ENCODE measurements at places on chromosomes 11 and 22.

DNA sequence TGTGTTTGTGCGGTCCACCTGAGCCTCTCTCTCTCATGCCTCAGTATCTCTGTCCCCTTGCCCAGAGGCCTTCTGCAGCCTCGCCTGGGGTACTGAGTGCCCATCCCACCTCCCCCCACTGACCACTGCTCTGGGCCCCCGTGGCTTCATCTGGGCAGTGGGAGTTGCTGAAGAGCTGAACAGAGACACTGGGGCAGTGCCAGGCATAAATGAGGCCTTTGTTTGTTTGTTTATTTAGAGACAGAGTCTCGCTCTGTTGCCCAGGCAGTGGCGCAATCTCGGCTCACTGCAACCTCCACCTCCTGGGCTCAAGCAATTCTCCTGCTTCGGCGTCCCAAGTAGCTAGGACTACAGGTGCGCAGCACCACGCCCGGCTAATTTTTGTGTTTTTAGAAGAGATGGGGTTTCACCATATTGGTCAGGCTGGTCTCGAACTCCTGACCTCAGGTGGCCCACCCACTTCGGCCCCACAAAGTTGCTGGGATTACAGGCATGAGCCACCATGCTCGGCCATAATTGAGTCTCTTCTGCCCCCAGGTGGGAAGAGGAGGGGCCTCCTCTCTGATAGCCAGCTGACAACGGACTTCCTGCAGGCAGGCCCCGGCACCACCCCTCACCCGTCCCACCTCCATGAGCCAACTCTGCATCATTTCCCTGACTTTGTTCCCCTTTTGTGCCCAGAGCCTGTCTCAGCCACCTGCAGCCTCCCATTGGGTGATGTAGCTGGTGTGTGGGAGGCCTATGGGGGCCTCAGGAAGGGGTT is 9.3 kb downstream of the CRYBB3 start:
- no peak for DNase-seq

GRCh38 chr11:65493367-65494176 is 5.3 kb upstream of the MALAT1 start:
- no peak for DNase-seq

- no peak for DNase-seq
These were observed 12.8 kb upstream of the NNMT start for GRCh38 chr11:114283422-114283821.

DNA sequence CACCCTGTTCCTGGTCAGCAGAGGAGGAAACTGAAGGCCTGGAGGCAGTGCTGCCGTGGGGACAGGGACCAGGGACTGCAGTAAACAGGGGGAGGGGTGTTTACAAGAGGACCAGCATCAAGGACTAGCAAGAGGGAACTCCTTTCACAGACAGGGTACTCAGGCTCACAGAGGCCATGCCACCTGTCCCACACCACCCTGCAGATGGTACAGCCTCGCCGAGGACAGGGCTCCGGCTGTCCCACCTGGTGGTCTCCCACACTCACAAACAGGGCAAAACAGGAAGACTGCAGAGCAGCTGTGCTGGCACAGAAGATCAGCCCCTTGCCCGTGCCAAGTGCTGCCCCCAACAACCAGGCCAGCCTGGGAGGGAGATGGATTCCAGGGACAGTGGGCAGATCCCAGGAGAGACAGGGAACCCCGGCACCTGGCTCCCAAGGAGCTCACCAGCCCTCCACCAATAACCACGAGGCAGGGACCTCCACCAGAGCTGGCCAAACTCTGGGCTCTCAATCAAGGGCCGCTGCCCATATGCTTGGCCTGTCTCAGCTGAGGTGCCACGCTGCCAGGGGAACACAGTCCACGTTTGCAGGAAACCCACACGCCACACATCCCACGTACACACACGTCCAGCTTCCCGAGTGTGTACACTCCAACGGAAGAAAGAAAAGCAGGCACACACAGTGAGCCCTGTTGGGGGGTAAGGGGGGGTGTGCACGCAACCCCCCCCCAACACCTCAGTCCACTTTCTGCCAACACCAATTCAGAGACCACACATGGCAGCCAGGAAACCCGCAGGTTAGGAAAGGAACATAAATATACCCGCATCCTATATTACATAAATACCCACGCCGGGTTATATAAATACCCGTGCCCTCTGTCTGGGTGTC is 2.1 kb downstream of the CSNK1E start:
- peak; percentile 13 for DNase-seq

DNA sequence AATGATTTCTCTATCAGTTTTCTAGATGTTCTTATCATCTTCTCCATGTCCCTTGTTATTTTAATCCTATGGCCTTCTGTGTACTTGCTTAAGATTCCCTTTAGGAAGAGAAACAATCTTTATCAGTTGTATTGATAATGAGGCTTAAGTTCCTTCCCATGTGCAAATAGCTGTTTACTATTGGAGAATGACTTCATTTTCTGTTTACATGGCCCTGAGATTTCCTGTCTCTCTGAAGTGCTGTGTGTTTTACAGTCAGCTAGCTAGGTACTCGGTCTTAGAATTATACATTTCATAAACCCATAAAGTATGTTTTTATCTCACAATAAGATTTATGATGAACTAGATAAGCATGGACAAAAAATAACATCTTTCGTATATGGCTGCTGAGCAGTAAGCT is 67.5 kb upstream of the CCDC179 start:
- DNase-seq: no peak

Measured in activated naive CD4-positive, alpha-beta T cell treated with Interleukin-2 at 50 U/mL for 16 hours (primary cell).